ENCODE measurements at places on chromosomes 11 and 22.

- H3K36me3 ChIP-seq, result no peaks in the 10 kb centered on the region
- no peaks in the 10 kb centered on the region for H3K27me3 ChIP-seq
- no peaks in the 10 kb centered on the region for H3K4me1 ChIP-seq
- no peak overlapping the region for H3K4me3 ChIP-seq
- no peak overlapping the region for H3K27ac ChIP-seq
Measured at GRCh38 chr11:69002570-69003231, 10.3 kb downstream of the MRGPRF start.

DNA sequence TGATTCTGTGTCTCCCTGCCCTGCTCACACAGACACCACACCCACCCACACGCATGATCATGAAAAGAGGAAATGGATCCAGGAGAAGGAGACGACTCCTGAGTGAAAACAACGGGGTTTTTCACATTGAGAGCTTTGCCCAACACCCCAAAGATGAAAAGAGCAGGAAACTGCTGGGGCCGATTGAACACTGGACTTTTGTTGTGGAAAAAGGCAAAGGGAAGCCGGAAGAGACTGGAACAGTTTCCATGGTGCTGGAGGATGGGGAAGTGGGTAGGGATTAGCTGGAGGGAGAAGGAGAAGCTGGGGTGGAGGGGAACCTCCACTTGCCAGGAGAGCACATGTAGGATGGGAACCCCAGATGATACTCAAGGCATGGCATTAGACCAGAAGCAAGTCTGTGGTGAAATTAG lies 5.2 kb upstream of the SLC43A3 start:
- H3K4me1 ChIP-seq, result no peaks in the 10 kb centered on the region
- no peak overlapping the region for H3K4me3 ChIP-seq
- no peak overlapping the region for H3K27ac ChIP-seq
- no peaks in the 10 kb centered on the region for H3K36me3 ChIP-seq

DNA sequence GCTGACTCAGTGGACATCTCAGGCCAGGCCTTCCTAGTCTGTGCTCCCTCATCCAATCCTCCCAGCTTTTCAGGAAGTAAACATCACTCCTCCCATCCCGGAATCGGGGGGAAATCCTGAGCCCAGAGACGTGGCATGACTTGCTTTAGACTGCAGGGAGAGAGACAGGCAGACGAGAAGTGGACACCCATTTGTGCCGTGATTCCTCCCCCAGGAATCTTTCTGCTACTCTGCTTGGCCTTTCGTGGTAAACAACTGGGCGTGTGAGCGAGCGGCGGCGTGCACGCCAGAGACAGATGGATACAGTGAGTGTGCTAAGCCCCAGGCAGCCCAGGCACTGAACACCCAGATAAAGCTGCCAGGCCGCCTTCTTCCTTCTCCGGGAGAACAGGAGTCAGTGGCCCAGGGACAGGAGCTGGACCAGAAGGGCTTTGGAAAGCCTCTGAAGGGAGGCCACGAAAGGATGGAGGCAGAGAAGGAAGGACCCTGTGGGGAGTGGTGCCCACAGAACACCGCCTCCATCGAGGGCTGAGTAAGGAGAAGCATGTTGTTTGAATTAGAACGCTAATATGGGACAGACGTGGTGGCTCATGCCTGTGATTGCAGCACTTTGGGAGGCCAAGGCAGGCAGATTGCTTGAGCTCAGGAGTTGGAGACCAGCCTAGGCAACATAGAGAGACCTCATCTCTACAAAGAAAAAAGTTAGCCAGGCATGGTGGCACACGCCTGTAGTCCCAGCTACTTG lies 53.0 kb upstream of the PRR5 start:
- H3K36me3 ChIP-seq, result no peaks in the 10 kb centered on the region
- H3K4me1 ChIP-seq, result no peaks in the 10 kb centered on the region
- no peaks in the 10 kb centered on the region for H3K27me3 ChIP-seq

- H3K4me3 ChIP-seq, result peak overlapping the region; percentile 66
- H3K27me3 ChIP-seq, result no peaks in the 10 kb centered on the region
- H3K36me3 ChIP-seq, result no peaks in the 10 kb centered on the region
- H3K4me1 ChIP-seq, result peaks cover 21% of the 10 kb centered on the region
Measured at GRCh38 chr22:19177164-19178064, 1.1 kb downstream of the SLC25A1 start.

DNA sequence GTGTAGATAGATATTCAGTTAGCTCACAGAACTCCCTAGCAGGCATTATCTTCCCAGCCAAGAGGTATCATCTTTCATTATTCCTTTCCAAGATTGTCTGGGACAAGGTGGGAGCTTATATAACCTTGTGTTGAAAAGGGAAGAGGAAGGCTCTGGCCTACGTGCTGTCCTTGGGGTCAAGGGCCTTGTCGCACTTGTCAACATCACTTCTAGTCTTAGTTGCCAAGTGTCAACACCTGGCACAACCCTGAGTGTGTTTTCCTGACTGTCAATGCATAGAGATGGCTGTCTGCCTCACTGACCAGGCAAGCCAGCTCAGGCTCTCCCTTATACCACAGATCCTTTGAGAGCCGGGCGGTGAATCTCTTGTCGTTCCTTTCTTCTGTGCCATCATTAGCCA lies 331.9 kb downstream of the CNTN5 start:
- no peak for DNase-seq
- no peaks in the 10 kb centered on the region for H3K4me1 ChIP-seq
- H3K27ac ChIP-seq, result no peak overlapping the region
- no peak overlapping the region for H3K4me3 ChIP-seq

- DNase-seq, result no peak
- no peaks in the 10 kb centered on the region for H3K27me3 ChIP-seq
- H3K36me3 ChIP-seq, result no peaks in the 10 kb centered on the region
- no peak overlapping the region for H3K27ac ChIP-seq
Measured at GRCh38 chr11:131065435-131066413, 149.4 kb upstream of the SNX19 start.

DNA sequence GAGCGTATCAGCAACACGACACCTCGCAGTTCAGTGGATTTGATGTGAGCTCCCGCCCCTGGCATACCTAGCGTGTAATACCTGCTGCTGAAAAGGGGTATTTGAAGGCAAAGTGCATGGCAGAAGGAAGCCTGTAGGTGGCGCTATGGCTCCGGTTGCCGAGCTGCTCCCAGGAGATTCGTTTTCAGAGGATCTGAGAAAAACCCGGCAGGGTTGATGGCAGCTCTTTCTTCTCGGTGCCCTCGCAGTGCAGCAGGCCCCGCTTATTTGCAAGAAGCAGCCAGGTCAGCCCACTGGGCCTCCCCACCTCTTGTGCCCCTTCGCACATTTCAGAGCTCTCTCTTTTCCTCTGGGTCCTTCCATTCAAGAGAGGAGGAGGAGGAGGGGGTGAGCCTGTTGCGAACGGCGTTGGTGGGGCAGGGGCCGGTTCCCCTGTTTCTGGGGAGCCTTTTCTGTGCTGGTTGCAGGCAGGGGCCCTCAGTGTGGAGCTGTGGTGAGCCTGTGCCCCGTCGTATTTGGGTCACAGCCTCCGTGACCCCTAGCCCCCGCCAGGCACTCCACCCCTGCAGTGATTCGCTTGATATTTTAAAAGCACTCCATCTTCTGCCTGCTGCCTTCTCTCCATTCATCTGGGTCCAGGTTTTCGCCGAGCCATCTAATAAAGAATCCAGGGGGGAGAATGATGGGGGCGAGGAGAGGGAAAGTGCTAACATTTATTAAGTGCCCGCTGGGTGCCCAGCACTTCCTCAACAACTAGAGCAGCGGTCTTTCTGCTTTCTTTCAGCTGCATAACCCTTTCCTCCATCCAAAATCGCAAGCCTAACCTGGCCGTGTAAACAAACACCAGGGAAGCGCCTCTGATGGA lies 85.3 kb upstream of the SYT13 start:
- H3K27ac ChIP-seq, result no peak overlapping the region
- peaks cover 17% of the 10 kb centered on the region for H3K4me1 ChIP-seq
- no peaks in the 10 kb centered on the region for H3K27me3 ChIP-seq
- peak; percentile 42 for DNase-seq
- no peak overlapping the region for H3K4me3 ChIP-seq

DNA sequence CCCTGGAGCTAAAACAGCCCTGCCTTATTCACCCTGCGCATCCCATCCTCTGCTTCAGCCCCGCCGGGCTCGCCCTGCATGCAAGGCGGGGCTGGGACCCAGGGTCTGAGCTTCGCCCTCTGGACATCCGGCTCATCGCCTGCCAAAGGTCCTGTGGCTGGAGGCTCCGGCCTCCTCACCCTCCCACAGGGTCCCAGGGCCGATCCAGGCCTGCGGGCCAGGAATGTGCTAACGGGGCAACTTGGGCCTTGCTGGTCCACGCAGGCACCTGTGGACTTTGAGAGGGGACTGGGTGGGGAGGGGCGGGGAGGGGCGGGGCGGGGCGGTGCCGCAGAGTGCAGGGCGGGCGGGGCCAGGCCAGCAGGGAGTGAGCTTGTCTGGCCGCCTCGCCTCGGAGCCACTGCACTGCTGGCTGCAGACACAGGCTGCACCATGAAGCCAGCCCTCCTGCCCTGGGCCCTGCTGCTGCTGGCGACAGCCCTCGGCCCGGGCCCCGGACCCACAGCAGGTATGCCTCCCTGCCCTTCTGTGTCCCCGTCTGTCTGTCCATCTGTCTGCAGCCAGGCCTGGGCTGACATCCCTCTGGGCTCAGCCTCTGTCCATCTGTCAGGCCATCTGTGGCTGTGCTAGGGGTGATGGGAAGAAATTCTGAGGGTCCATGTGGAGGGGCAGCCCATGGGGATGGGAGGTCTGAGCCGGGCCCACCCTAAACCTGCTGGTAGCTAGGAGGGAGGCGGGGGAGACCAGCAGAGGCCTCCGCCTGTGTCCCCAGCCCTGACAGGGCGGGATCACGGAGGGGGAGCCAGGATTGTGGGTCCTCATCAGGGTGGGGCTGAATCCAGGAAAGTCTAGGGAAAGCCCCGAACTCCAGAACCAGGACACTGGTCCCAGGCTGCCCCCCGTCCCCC lies at the start of gene SUSD2:
SUSD2 (plus strand) TSS at position 400 of the 908 bp plus-strand sequence; CDS start at position 433, 33 bp downstream.
- H3K36me3 ChIP-seq, result peaks cover 19% of the 10 kb centered on the region
- H3K4me3 ChIP-seq, result no peak within 1 kb of the TSS
- H3K4me1 ChIP-seq, result no peaks in the 10 kb centered on the region
- H3K27me3 ChIP-seq, result no peaks in the 10 kb centered on the region
- DNase-seq, result no peak
- no peak within 1 kb of the TSS for H3K27ac ChIP-seq

GRCh38 chr11:14184028-14184940 lies 174.7 kb downstream of the RRAS2 start:
- no peaks in the 10 kb centered on the region for H3K27me3 ChIP-seq
- no peaks in the 10 kb centered on the region for H3K36me3 ChIP-seq
- H3K27ac ChIP-seq, result no peak overlapping the region
- no peak overlapping the region for H3K4me3 ChIP-seq

- H3K27me3 ChIP-seq, result no peaks in the 10 kb centered on the region
- H3K27ac ChIP-seq, result no peak overlapping the region
- no peak for DNase-seq
Measured at GRCh38 chr22:20095521-20095920, 15.5 kb downstream of the DGCR8 start.

- no peak for DNase-seq
- H3K36me3 ChIP-seq, result no peaks in the 10 kb centered on the region
- H3K27me3 ChIP-seq, result no peaks in the 10 kb centered on the region
- H3K4me1 ChIP-seq, result no peaks in the 10 kb centered on the region
Measured at GRCh38 chr11:12166299-12167060, 56.1 kb downstream of the MICAL2 start.

- H3K36me3 ChIP-seq, result peaks cover 12% of the 10 kb centered on the region
- no peaks in the 10 kb centered on the region for H3K4me1 ChIP-seq
- no peak for DNase-seq
- H3K27ac ChIP-seq, result no peak overlapping the region
- no peaks in the 10 kb centered on the region for H3K27me3 ChIP-seq
Measured at GRCh38 chr11:116946414-116946813, 109.0 kb upstream of the APOA1 start.

DNA sequence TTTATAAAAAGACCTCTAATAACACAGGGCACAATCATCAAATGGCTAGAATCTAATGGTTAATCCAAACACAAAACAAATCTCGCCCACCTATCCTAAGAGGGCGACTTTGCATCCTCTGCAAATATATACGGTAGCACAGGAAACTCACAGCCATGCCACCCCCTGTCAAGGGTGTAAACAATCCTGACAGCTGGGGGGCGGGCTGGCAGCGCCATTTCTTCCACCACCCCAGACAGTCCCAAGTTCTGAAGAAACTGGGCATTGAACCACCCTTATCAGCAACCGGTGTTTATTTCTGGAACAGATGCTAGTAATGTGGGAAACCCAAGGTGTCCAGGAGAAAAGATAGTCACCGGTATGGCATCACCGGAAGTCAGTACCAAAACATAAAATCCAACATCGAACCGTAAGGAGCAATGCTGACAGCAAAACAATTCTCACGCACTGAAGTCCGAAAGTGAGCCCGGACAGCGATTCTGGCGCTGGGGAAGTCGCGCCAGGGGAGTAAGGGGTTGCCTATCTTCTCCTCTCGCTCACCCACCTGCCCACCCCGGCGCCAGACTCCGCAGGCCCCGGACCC lies 825 bp downstream of the FBXO3 start:
- peak; percentile 10 for DNase-seq
- H3K27me3 ChIP-seq, result no peaks in the 10 kb centered on the region
- H3K27ac ChIP-seq, result peak overlapping the region; percentile 87
- H3K4me1 ChIP-seq, result peaks cover 22% of the 10 kb centered on the region
- H3K36me3 ChIP-seq, result peaks cover 14% of the 10 kb centered on the region
- peak overlapping the region; percentile 100 for H3K4me3 ChIP-seq

DNA sequence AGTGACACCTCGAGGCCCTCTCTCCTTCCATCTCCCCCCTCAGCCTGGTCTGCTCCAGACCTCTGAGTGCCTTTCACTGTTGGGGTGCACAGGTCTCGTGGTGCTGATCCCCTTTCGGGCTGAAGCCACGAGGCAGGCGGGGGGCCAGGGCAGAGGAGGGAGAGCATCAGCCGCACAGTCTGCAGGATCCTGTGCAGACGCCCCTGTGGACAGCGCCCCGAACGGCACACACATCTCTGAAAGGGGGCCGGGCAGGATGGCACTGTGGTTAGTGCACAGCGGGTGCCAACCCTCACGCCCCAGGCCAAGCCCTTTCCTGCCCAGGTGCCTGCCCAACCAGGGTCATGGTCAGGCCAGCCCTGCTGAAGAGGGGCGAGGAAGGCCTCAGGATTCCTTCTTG lies 56.7 kb downstream of the CACNA1I start:
- no peak overlapping the region for H3K4me3 ChIP-seq
- DNase-seq, result no peak
- no peaks in the 10 kb centered on the region for H3K4me1 ChIP-seq
- no peaks in the 10 kb centered on the region for H3K36me3 ChIP-seq
- H3K27me3 ChIP-seq, result no peaks in the 10 kb centered on the region

GRCh38 chr11:20355221-20356219 lies 8.0 kb upstream of the HTATIP2 start:
- H3K4me1 ChIP-seq, result no peaks in the 10 kb centered on the region
- no peak overlapping the region for H3K4me3 ChIP-seq
- no peaks in the 10 kb centered on the region for H3K27me3 ChIP-seq
- H3K27ac ChIP-seq, result no peak overlapping the region
- DNase-seq, result peak; percentile 24
- H3K36me3 ChIP-seq, result no peaks in the 10 kb centered on the region

GRCh38 chr22:19635644-19636043 lies 78.7 kb upstream of the SEPTIN5 start:
- no peak overlapping the region for H3K4me3 ChIP-seq
- H3K36me3 ChIP-seq, result no peaks in the 10 kb centered on the region
- H3K27me3 ChIP-seq, result no peaks in the 10 kb centered on the region
- no peaks in the 10 kb centered on the region for H3K4me1 ChIP-seq
- H3K27ac ChIP-seq, result no peak overlapping the region
- DNase-seq, result no peak
